Left lung (tissue), 14 donors: ENCODE measurements at places on chromosomes 1 and 21.

- DNase-seq: no peak
Measured at GRCh38 chr1:113849072-113849471, 22.4 kb downstream of the PTPN22 start.

DNA sequence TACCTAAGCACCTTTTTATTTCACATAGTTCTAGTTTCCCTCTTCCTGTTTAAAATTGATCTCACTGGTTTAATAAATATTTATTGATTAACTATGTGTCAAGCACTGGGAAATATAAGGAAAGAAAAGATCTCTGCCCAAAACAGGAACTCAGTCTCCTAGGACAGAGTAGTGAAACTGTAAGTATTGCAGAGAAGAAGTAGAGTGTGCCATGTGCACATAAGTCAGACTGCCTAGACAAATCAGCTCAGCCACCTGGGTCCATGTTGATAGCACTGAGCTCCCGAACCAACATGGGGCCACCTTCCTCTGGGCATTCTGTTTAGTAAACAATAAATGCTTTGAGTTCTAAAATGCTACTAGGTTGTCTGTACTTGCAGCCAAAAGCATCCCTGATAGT, 9.8 kb upstream of the SSX2IP start:
- DNase-seq: no peak

- no peak for DNase-seq
Measured at GRCh38 chr1:91751275-91751674, 134.7 kb downstream of the TGFBR3 start.

DNA sequence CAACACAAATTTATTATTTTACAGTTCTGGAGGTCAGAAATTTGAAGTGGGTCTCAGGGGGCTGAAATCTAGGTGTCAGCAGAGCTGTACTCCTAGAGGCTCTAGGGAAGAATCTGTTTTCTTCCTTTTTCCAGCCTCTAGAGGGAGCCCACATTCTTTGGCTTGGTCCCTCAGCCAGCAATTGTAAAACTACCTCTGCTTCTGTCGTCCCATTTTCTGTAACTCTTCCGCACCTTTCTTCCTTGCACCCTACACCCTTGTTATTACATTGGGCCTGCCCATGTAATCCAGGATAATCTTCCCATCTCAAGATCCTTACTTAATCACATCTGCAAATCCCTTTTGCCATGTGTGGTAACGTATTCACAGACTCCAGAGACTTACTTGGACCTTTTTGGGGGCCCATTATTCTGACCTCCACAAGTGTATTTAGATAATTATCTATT, 24.8 kb upstream of the THEM4 start:
- no peak for DNase-seq

GRCh38 chr1:9375912-9376311, 83.2 kb downstream of the SPSB1 start:
- DNase-seq: no peak

GRCh38 chr1:198352975-198353695, 187.3 kb downstream of the ATP6V1G3 start:
- DNase-seq: no peak

- no peak for DNase-seq
Measured at GRCh38 chr1:21663248-21663950, 5.8 kb downstream of the RAP1GAP start.

GRCh38 chr1:2229037-2229864, 1.1 kb downstream of the SKI start:
- peak; percentile 89 for DNase-seq

- DNase-seq: no peak
Measured at GRCh38 chr1:8595941-8596340, 221.5 kb downstream of the RERE start.

DNA sequence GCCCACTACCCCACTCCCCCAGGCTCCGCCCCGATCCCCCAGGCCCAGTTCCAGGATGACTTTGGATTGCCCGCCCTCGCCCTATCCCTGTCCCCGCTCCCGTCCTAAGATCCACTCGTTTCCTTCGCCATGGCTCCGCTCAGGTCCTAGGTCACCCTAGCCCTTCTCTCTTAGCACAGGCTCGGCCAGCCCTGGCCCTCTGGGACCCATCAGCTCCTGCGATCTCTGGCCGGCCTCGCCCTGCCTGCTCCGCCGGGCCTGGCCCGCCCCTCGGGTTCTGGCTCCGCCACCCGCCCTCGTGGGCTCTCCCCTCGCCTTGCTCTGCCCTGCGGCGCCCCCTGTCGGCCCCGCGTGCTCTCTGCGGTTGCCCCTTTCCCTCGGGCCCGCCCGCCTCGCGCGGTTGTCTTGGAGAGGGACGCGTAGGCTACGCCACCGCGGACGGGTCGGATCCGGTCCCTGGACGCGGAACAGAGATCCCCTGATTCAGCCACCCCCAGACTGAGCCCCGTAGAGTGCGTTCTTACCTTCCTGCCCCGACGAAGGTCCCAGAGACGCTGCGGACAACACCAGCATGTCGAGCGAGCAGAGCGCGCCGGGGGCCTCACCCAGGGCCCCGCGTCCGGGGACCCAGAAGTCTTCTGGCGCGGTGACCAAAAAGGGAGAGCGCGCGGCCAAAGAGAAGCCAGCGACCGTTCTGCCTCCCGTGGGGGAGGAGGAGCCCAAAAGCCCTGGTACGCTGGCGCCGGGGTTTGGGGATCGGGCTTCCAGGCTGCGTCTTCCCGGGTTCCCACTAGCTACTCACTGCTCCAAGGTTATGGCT, at the start of gene LRRC71:
Gene LRRC71, plus strand, starts transcription at position 400 of the 820 bp plus-strand sequence. Its CDS starts 172 bp downstream, at position 572.
- DNase-seq: peak; percentile 73

DNA sequence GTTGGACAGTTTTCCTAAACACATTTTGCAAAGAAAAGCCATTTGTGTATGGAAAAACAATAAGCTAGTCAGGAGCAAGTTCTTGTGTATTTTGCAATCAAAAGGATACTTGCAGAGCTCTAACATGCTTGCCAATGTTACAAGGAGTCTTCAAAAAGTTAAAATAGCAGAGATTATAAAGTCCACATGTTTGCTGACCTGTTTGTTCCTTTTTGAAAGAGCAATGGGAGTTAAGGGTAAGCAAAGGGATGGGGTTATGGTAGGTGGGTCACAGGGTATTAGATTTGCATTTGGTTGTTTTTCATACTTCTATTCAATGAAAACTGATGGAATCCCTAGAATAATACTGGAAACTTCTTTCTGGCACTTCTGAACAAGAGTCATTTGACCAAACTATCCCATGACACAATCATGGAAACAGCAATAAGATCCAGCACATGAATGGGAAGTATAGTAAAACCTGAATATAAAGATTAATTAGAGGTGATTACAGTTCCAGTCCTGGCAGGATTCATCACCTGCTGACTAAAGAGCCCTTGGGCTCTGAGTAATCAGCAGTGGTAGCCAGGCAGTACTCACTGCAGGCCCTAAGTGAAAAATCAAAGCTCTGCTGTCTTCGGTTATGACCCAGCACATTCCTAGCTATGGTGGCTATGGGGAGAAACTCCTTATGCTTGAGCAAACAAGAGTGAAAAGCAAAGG, 27.1 kb upstream of the ZC3H11B start:
- no peak for DNase-seq

DNA sequence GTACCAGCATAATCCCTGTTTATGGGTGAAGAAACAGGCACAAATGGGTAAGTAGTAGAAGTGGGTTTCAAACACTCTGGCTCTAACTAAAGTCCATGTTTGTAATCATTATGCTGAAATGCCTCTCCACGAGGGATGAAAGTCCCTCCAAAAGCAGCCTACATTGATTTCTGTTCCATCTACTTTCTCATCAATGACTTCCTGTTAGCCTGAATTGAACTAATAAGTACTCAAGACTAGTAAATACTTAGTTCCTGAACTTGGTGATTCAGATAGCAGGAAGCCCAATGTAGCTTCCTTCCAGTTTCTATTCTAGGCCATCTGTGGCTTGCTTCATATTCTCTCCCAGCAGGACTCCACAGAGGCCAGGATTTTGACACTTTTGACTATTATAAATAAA, 11.3 kb upstream of the BACH1 start:
- DNase-seq: no peak

DNA sequence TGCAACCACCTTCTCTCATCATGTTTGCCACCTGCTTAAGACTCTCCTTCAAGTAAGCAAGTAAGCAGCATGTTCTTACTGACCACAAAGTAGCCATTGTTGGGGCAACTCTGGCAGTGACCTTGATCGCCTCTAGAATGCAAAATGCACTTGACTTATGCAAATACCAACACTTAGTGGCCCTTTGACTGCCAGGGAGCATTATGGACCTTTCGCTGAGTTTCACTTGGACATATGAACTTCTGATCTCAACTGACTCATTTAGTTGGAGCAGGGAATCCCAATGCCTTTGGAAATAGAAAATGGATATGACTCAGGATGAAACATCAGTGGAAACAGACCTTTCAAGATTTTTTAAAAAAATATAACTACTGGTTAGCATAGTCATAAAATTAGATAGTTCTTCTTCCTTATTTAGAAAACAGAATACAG, 6.1 kb upstream of the PLA2G5 start:
- DNase-seq: no peak

DNA sequence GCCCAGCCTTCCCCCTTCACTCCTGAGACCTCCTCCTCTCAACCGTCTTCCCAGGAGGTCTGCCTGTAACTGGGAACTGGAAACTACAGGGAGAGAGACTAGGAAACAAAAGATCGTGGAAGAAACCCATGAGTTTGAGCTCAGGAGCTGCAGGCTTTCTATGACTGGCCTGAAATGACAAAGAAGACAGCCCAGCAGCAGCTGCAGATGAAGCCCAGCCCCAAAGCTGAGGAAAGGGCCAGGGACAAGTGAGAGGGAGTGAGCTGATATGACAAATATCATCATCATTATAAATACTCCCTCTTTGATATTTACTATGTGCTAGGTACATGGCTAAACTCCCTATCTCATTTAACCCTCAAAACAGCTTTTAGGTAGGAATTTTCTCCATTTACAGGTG, 142.6 kb upstream of the CTTNBP2NL start:
- DNase-seq: no peak

DNA sequence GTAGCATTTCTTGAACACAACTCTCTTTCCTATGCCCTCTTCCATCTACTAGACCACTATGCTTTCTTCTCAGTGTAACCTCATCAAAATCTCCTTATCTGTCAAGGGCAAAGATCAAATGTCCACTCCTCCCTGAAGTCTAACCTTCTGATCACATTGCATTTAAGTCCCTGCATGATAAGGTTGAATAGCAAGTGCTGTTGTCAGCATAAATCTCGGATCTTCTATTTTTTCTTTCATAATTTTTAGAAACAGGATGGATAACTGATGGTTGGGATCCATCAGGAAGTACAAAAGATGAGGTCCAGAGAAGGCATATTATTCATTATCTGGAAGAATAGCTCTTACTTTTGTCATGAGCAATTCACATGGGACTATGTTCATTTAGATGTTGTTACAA, 41.0 kb downstream of the KCNT2 start:
- DNase-seq: no peak

DNA sequence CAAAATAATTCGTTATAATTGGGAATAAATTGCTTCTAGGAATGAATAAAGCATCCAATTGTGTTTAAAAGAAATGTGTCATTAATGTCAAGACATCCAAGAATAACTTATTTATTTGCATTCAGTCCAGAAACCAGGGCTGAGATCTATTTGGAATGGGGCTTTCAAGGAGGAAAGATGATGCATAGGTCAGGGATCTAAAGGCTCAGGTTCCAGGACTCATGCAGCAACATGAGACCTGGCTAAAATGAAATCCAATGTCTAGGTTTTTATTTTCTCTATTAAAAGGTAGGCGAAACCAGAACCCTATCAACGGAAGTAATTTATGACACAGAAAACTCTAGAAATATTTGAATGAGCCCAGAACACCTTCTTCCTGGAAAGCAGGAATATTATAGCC, 376.8 kb downstream of the SEC16B start:
- DNase-seq: no peak

GRCh38 chr1:176943783-176944182, 220.7 kb downstream of the ASTN1 start:
- no peak for DNase-seq

- no peak for DNase-seq
Measured at GRCh38 chr1:90100566-90100965, 105.7 kb downstream of the ZNF326 start.

- DNase-seq: no peak
Measured at GRCh38 chr1:108009603-108010195, 44.7 kb upstream of the VAV3 start.

- no peak for DNase-seq
Measured at GRCh38 chr1:206768472-206769303, 1.9 kb upstream of the IL19 start.

DNA sequence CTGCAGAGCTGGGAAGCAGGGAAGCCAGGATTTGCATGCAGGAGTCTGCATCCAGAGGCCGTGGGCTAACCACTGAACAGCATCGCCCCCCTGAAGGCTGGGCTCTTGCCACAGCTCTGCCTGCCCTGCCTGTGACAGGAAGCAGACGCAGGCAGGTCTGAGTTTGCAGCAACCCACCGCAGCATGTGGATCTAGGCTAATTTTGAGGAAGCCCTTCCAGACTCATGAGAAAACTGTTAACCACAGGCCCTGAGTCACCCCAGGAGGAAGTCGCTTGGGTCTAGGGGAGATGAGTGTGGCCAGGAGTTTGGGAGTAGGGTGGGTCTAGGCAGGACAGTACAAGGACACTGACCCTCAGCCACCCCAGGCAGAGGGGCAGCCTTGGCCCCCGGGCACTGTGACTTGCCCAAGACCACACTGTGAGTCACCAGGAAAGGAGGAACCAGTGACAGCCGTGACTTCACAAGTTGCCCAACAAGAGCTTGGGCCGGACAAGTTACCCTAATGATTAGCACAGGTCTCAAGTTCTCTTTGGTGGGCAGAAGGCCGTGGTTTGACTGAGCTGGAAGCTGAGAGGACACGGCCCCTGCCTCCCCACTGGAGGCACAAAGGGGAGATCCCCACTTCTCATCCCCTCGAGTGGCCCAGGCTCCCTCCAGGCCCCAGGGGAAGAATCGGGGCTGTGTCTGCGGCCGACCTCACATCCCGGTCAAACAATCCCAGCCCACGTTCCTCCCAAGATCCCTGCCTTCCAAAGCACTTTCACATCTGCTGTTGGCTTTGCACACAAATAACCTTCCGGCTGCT, 826 bp downstream of the LAPTM5 start:
- DNase-seq: no peak

- DNase-seq: no peak
Measured at GRCh38 chr21:27221077-27221476, 254.2 kb upstream of the ADAMTS5 start.

GRCh38 chr1:46133781-46134350, 1.4 kb upstream of the PIK3R3 start:
- no peak for DNase-seq

- DNase-seq: no peak
Measured at GRCh38 chr1:206537141-206537540, 29.8 kb downstream of the RASSF5 start.

- no peak for DNase-seq
Measured at GRCh38 chr1:213457733-213458132, 406.7 kb downstream of the RPS6KC1 start.

- DNase-seq: no peak
Measured at GRCh38 chr1:23477359-23478144, 6.4 kb downstream of the ASAP3 start.

- DNase-seq: no peak
Measured at GRCh38 chr1:184176058-184176457, 124.5 kb downstream of the TSEN15 start.

- peak; percentile 83 for DNase-seq
Measured at GRCh38 chr1:181166377-181167196, 78.1 kb downstream of the IER5 start.

GRCh38 chr1:6385488-6386191, 7.9 kb downstream of the ACOT7 start:
- DNase-seq: no peak

GRCh38 chr1:61864489-61864888, 122.2 kb downstream of the PATJ start:
- DNase-seq: no peak
